Activated CD4-positive, alpha-beta T cell treated with anti-CD3 and anti-CD28 coated beads, Interleukin-2, amount 10 ng/mL, durations not matched to agents 7 days and 5 days (primary cell): ENCODE measurements at places on chromosomes 12 and 14.

DNA sequence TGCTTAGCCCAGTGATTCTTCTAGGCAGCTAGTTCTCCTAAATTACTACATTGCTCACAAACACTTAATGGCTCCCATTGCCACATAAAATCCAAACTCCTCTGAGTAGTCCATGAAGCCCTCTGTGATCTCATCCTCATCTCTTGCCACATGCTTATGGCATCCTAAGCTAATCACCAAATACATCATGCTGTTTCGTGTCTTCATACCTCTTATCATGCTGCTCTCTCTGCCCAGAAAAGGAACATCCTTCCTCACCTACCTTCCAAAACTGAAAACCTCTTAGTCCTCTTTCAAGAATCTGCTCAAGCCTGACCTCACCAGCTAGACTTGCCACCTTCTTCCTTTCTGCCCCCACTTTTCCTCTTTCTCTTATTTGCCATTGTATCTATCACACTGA lies 108.5 kb downstream of the DUSP6 start:
- DNase-seq: no peak

DNA sequence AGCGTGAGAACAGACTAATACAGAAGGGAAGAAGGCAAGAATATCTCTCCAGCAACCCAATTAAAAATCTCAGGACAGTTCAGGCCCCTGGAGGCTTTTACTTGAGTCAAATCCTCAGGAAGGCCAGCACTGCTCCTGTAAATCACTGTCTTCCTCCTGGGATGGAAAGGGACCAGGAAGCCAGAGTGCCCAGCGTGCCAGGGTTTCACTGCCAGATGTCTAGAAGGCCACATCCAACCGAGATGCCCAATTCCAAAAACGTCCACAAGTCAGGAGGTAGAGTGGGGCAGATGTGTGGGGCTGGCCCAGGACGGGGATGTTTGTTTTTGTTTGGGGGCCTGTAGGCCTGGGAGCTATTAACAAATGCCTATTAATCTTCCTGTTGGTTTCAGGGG lies 332.0 kb downstream of the MED13L start:
- DNase-seq: no peak

DNA sequence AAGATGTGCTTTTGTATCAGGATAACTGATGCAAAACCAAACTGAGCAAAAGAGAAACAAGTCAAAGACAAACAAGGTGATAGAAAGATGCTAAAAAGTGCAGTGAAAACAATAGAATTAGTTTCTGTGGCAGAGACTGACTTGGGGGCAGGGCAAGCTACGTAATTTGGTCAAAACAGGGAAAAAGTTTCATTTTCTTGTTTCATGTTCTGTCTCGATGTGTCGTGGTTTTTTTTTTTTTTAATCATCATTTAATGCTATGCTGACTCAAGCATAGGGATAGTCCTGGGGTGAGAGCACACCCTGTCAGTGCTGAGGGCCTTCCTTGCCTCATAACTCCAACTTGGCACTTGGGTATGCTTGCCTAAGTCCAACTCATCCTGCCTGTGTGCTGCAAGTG lies 144.1 kb upstream of the PTPRQ start:
- DNase-seq: no peak

- no peak for DNase-seq
Measured at GRCh38 chr12:48128800-48129199, 9.6 kb downstream of the PFKM start.

- no peak for DNase-seq
Measured at GRCh38 chr12:96152164-96152563, 42.0 kb upstream of the ELK3 start.

DNA sequence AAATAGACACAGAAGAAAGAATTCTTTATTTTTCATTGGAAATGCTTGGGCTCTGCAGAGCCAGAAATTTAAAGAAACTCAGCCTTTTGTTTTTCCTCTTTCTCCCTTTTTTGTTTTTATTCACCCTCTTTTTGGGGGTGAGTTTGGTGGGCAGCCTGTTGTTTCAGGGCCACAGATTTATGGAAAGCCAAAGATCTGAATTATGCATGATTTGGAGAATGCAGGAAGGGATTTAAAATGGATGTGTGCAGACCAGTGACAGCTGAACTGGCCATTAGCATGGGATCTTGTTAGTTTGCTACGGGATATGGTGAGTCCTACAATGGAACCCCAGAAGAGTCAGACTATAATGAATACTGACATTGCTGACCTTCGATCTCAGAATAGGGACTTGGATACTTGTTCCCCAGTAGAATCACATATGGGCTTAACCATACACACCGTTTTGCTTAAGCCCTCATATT lies 7.7 kb upstream of the ATXN2 start:
- DNase-seq: no peak

- DNase-seq: no peak
Measured at GRCh38 chr12:119206348-119207062, 27.8 kb downstream of the HSPB8 start.

- no peak for DNase-seq
Measured at GRCh38 chr14:34983148-34983760, 462 bp downstream of the SRP54 start.

DNA sequence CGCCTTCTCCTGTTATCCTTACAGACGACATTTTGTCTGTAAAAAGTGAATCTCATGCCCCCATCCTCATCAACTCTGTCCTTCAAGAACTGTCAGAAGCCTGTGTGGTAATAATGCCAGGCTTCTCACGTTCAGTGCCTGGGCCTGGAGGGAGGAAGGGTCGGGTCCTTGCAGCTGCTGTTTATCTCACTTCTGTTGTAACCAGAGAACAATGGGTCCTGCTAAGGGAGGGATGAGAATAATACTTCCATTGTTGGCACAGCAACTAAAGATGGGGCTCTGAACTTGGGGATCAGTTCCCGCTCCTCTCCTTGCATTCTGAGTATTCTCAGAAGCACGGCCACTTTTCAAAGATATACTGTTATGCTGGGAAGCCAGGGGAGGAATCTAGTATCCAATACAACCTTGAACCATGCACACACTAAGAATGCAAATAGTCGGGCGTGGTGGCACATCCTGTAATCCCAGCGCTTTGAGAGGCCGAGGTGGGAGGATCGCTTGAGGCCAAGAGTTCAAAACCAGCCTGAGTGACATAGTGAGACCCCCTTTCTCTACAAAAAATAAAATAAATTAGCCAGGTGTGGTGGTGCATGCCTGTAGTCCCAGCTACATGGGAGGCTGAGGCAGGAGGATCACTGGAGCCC lies 38.8 kb upstream of the NINJ2 start:
- DNase-seq: no peak

- DNase-seq: no peak
Measured at GRCh38 chr12:21852251-21852650, 77.7 kb upstream of the KCNJ8 start.

- no peak for DNase-seq
Measured at GRCh38 chr14:35268946-35269345, 23.2 kb upstream of the PSMA6 start.

GRCh38 chr14:78445275-78445674 lies 275.1 kb downstream of the NRXN3 start:
- DNase-seq: no peak

GRCh38 chr14:106790189-106791036 lies 1264.0 kb downstream of the TMEM121 start:
- DNase-seq: peak; percentile 81

DNA sequence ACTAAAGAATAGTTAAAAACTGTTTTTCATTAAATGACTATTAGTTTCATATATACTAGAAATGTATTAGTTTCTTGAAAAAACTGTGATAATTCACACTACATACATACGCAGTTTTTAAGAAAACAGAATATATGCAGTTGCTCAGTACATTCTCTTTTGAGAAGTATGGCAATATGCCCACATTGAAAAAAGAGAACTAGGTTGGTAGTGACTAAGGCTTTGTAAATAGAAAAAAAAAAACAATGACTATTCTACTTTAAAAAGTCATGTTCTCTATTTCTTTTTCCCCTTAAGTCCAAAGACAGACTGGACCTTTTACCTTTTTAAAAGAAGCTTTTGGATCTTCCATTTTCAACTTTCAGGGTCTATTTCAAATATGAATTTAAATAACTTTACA lies 25.0 kb downstream of the SNX6 start:
- no peak for DNase-seq
